Right lung (tissue), 10 donors: ENCODE measurements at places on chromosomes 13 and 19. TPM values are rescaled to one million over a fixed set of nuclear protein-coding genes. Genes with fewer than 3 reads are reported as not detected.

Gene TMEM190
- polyA plus RNA-seq, result 1.8 TPM

Gene ZNF497
- 2.5 TPM for polyA plus RNA-seq

Gene ITM2B
- 707 TPM for polyA plus RNA-seq

DNA sequence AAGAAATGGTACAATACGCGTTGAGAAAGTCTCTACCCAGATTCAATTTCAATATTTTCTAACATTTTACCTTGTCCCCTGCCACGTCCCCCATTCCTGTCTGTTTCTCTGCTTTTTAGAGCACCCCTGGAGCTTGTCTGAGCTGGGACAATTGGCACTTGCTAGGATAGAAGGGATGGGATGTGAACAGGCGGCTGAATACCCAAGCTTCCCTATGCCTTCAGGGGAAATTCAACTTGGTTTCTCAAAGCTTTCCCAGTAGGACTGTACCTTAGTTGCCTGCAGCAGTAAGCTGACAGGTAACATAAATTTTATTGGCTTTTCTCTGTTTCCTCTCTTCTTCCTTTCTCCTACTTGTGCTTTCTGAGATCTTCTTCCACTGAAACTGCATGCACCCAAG, 1663.3 kb downstream of the EFNB2 start:
- no peak for DNase-seq

DNA sequence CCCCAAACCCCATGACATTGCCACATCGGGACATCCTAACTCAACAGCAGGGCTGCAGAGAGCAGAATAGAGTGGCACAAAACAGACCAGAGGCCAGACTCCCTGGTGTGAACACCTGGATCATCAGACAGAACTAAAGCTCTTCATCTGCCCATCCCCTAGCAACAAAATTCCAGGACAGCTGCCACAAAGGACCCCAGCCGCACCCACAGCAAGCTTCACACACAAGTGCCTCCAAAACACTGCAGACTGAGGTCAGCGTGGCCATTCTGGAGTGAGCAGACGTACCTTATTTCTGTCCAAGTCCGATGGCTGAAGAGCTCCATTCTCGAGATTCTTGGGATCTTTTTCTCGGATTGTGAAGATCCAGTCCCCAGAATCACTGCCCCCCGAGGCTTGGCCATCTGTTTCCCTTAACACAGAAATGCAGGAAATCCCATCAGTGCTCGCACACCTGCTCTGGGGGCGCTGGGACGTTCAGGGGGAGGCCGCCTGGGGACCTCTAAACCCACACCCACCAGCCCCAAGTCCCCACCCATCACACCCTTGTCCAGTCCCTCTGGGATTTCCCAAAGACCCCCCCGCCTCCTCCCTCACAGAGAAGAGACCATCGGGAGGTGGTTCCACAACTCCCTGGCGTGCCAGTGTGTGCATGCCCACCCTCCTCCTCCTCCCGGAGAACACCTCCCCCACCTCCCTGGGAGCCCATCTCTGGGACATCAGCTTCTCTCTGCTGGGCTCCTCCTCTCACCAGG, 115.2 kb downstream of the STK24 start:
- DNase-seq, result no peak

- DNase-seq, result peak; percentile 24
Measured at GRCh38 chr13:39910833-39911232, 255.4 kb downstream of the COG6 start.

DNA sequence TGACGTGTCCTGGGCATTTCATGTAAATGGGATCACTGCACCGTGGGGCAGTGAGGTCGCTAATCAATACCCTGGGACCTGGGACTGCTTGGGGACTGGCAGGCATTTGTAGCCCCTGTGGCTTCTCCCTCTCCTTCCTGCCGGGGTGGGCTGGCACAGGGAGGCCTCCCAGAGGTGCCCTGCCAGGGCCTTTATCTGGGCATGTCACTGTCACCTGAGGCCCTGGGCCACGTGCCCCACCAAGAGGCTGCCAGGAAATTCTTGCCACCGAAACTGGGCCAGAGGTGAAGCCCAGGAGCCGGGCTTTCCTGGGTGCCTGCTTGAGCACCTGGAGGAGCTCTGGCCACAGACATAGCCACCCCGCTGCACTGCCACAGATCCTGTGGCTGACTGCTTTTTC, 1.8 kb upstream of the NMRK2 start:
- no peak for DNase-seq

DNA sequence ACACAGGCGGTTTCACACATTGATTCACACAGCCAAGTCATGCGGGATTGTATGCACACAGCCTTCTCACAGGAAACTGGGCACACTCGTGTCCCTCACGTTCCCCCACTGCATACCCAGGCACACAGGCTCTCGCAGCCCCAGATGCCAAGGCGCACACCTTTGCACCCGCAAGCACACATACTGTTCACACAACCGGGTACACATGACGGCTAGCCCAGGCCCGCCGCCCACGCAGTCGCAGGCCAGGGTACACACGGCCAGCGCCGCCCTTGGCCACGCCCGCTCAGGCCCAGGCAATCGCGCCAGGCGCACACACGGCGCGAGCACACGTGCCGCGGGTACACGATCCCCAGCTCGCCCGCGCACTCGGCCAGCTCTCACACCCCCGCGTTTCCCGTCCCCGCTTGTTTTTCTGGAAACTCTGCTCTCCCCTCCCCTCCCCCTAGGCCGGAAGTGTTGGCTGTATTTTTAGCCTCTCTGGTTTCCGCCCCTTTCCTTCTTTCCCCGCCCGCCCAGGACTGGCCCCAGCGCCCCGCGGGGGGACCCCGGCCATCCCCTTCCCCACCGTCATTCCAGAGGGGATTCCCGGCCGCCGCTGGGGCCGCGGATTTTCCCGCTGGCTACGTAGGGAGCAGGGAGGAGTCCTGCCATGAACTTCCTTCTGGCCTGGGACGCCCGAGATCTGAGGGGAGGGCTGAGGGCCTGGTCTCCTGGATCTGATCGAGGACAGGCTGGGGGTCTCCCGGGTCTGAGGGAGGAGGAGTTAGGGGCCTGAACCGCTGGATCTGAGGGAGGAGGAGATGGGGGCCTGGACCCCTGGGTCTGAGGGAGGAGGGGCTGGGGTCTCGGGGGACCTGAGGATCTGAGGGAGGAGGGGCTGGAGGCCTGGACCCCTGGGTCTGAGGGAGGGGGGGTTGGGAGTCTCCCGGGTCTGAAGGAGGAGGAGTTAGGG, 4.0 kb upstream of the ZFP36 start:
- peak; percentile 93 for DNase-seq

- DNase-seq, result no peak
Measured at GRCh38 chr19:40613690-40614621, 12.8 kb downstream of the LTBP4 start.

GRCh38 chr19:10074153-10074552, 12.0 kb upstream of the SHFL start:
- DNase-seq, result no peak

DNA sequence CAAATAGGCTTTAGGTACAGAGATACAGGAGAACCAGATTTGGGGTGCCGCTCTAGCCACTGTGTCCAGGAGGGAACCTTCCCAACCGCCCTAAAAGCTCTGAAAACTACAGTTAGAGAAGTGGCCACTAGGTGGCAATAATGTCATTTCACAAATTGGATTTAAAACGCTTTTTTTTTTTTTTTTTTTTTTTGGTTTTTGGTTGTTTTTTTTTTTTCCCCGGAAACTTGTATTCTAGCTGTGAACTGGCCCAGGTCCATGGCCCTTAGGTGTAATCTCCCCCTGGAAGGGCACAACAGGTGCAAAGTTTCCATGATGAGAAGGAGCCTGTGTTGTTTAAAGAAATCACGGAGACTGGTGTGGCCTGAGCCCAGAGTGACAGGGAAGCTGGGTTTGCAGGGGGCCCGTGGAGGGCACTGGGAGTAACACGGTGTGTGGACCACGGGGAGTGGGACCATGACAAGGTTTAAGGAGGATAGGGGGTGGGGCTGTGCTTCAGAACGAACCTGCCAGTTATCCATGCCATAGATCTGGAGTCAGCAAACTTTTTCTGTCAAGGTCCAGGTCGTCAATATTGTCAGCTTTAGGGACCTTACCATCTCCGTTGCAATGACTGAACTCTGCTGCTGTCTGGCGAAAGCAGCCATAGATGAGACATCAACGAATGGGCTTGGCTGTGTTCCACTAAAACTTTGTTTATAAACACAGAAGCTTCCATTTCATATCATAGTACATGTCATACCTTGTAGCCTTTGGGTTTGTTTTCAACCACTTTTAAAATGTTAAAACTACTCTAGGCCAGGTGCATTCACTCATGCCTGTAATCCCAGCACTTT, 10.1 kb downstream of the OR1I1 start:
- DNase-seq, result peak; percentile 48

- DNase-seq, result no peak
Measured at GRCh38 chr13:53821632-53822031, 793.0 kb downstream of the OLFM4 start.

DNA sequence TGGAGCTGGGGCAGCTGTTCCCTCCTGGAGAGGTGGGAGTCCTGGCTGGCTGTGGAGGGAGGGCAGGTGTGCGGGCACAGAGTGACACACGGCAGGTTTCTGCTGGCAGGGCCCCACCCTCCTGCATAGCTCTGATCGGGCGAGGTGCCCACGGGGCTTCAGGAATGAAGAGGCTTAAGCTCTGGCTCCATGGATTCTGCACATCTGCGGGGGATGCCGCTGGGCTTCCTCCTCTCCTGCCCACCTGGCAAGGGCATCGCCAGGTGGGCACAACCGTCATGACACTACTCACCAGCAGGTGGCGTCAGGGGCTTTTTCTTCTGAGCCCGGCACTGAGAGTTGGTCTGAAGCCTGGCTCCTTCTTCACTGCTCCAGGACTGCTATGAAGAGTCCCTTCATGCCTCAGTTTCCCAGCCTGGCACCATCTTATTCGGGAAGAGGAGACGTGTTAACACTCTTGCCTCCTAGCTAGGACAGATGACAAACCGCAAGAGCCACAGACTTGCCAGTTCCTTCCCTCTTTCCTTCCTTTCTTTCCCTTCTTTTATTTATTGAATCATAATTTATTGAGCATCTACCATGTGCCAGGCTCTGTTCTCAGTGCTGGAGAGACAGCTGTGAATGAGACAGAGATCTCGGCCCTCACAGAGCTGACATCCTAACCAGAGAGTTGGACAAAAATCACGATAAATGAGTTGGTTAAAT, 15.2 kb upstream of the PAK4 start:
- no peak for DNase-seq

DNA sequence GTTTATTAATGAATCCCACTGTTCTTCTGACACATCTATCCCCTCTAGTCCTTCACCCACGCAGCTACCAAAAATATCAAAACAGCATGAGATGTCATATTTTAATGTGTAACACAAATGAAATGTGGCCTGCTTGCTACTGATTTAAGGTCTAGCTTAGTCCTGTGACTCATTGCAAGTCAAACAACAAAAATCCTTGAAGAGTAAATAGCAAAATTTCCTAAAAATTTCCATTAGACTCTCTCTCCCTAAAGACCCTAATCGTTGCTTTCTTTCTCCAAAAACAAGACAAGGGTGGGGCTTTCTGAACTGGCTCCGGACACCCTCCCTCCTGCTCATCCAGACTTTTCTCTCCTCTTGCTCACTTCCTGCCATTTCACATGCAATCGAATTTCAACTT, 99.9 kb upstream of the IPO5 start:
- no peak for DNase-seq

- DNase-seq, result no peak
Measured at GRCh38 chr13:99909097-99909835, 62.3 kb downstream of the ZIC5 start.
